ENCODE measurements at places on chromosomes 12 and 14.

GRCh38 chr14:68269136-68269927 lies 449.8 kb downstream of the RAD51B start:
- H3K4me3 ChIP-seq = no peak overlapping the region
- no peaks in the 10 kb centered on the region for H3K27me3 ChIP-seq
- no peak for DNase-seq
- H3K36me3 ChIP-seq = no peaks in the 10 kb centered on the region
- no peaks in the 10 kb centered on the region for H3K4me1 ChIP-seq

GRCh38 chr14:19878029-19878642 lies 3.2 kb downstream of the OR4K2 start:
- H3K27ac ChIP-seq = no peak overlapping the region
- no peaks in the 10 kb centered on the region for H3K36me3 ChIP-seq
- H3K4me1 ChIP-seq = no peaks in the 10 kb centered on the region
- no peak overlapping the region for H3K4me3 ChIP-seq
- H3K27me3 ChIP-seq = no peaks in the 10 kb centered on the region
- DNase-seq = no peak

DNA sequence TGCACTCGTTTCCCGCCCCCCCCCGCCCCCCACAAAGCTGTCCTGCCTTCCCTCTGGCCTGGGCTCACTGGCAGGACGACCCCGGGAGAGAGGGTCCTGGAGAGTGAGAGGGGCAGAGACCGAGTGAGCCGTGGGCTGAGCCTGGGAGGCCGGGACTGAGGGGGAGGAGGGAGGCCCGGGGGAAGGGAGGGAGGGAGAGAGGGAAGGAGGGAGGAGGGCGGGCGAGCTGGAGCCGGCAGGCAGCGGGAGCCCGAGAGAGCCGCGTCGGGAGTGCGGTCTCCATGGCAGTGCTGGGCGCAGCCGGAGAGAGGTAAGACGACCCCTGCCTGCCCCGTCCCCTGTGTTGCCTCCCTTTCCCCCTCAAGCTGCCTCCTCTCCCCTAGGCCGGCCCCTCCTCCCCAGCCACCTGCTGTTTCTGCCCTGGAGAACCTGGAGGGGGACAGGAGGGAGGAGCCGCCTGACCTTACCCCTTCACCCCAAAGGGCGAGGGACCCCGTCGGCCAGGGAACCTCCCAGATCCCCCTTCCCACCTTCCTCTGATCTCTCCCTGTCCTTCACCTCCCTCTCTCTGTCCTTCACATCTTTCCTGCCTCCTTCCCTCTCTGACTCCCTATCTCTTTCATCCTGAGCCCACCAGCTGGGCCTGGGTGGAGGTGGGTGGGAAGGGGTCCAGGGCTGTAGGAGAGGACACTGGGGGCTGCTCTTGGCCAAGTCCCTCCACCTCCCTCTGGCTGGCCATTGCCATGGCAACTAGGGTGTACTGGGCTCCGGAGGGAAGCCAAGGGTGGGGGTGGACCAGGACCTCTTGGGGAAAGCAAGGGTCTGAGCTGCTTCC lies at the start of gene GPR162:
TSS of gene GPR162 (plus strand) at position 231 of the 835 bp plus-strand sequence. CDS start 2,078 bp downstream, outside the sequence.
- no peak within 1 kb of the TSS for H3K27ac ChIP-seq
- peak within 1 kb of the TSS; percentile 23 for H3K4me3 ChIP-seq
- H3K4me1 ChIP-seq = 0 out of 2 replicates have a peak, but pooled peaks cover 6% of the 10 kb centered on the region
- H3K27me3 ChIP-seq = no peaks in the 10 kb centered on the region
- no peaks in the 10 kb centered on the region for H3K36me3 ChIP-seq

- no peaks in the 10 kb centered on the region for H3K27me3 ChIP-seq
- H3K4me3 ChIP-seq = peak overlapping the region; percentile 35
- no peak overlapping the region for H3K27ac ChIP-seq
Observed at GRCh38 chr14:104135904-104136471, 2.4 kb upstream of the KIF26A start.

DNA sequence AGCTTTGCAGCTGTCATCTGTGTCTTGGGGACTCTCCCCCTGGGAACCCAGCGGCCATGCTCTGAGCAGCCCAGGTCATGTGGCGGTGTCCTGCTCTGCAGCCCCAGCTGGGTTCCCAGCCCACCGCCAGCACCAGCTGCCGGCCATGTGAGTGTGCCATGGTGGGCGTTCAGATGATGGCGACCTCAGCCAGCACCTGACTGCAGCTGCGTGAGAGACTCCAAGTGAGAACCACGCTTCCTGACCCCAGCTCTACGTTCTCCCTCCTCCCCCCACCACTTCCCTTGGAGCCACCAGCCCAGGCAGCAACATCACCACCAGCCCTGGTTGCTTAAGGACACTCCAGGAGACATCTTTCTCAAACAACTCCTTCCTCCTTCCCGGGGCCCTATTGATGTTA lies 68.8 kb downstream of the SLC24A4 start:
- no peaks in the 10 kb centered on the region for H3K36me3 ChIP-seq
- H3K27me3 ChIP-seq = no peaks in the 10 kb centered on the region
- H3K4me3 ChIP-seq = no peak overlapping the region
- no peak overlapping the region for H3K27ac ChIP-seq

- DNase-seq = no peak
- H3K4me3 ChIP-seq = no peak overlapping the region
Observed at GRCh38 chr14:80390906-80391305, 179.6 kb upstream of the DIO2 start.

DNA sequence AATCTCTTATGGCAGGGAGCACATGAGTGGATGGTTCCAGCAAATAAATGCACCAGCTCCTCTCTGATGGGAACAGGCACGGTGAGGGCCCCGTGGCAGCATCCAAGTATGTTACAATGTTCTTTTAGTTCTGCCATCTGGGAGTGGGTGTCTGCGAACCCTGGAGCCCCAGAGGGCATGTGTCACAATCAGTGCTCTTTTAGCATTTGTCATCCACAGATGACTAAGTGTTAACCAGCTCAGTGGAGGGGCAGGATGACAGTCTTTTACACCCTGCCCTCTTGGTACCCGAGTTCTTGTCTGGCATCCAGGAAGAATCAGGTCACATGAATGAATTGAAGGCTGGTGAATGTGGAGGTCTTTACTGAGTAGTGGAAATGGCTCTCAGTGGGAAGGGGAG lies 560.4 kb upstream of the FLRT2 start:
- H3K4me3 ChIP-seq = no peak overlapping the region
- H3K36me3 ChIP-seq = no peaks in the 10 kb centered on the region

GRCh38 chr14:20498622-20499021 lies 6.7 kb upstream of the RNASE10 start:
- H3K27me3 ChIP-seq = no peaks in the 10 kb centered on the region
- H3K4me3 ChIP-seq = no peak overlapping the region
- no peak for DNase-seq
- H3K27ac ChIP-seq = no peak overlapping the region
- no peaks in the 10 kb centered on the region for H3K4me1 ChIP-seq

DNA sequence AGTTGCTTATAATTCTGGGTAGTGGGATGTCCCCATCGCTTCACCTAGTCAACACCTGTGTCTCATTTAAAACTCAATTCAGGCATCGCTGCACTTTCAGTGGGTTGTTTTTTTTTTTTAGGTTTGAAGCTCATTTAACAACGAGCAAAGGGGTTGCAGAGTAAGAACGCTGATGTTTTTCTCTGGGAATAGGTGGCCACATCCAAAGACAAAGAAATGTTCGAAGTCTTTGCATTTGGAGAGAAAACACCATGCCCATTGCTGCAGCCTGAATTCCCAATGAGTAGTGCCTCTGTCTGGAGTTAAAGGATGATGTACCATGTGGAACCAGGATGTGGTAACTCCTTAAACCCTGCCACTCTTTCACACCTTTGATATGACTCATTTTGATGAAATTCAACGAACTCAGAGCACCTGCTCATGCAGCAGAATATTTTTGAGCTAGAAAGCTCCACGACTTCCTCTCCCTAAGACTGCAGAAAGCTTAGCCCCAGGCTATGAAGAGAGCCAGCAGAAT lies 35.1 kb upstream of the BATF start:
- H3K36me3 ChIP-seq = no peaks in the 10 kb centered on the region
- no peak overlapping the region for H3K4me3 ChIP-seq
- H3K4me1 ChIP-seq = no peaks in the 10 kb centered on the region
- DNase-seq = no peak
- H3K27me3 ChIP-seq = no peaks in the 10 kb centered on the region

- no peaks in the 10 kb centered on the region for H3K36me3 ChIP-seq
- DNase-seq = peak; percentile 55
- no peak overlapping the region for H3K4me3 ChIP-seq
Observed at GRCh38 chr14:65824285-65824977, 411.9 kb downstream of the FUT8 start.

- H3K27ac ChIP-seq = no peak overlapping the region
- H3K27me3 ChIP-seq = no peaks in the 10 kb centered on the region
- H3K36me3 ChIP-seq = no peaks in the 10 kb centered on the region
Observed at GRCh38 chr12:114944736-114945135, 260.8 kb upstream of the TBX3 start.

- no peak overlapping the region for H3K27ac ChIP-seq
- H3K4me1 ChIP-seq = no peaks in the 10 kb centered on the region
- H3K27me3 ChIP-seq = no peaks in the 10 kb centered on the region
- no peak overlapping the region for H3K4me3 ChIP-seq
- no peak for DNase-seq
Observed at GRCh38 chr12:41224066-41224465, 35.9 kb downstream of the PDZRN4 start.

DNA sequence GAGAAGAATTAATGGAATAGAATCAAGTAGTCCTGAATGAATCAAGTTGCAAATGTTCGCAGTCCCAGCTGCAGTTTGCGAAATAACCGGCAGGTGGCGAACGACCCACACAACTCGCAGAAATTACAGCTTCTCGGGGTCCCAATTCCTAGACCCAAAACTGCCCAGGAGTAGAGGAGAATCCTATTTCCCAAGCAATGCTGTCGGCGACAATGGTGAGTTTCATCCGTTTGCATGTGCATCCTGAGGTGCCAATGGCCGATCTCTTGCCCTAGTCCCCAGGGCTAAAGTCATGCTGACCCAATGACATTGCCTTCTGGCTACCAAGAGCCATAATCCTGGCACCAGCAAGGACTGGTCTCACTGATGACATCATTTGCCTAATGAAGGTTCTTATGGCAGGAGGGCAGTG lies 8.5 kb upstream of the ASCL1 start:
- H3K4me1 ChIP-seq = no peaks in the 10 kb centered on the region
- H3K36me3 ChIP-seq = no peaks in the 10 kb centered on the region
- H3K27ac ChIP-seq = no peak overlapping the region
- H3K27me3 ChIP-seq = peaks cover 2% of the 10 kb centered on the region

DNA sequence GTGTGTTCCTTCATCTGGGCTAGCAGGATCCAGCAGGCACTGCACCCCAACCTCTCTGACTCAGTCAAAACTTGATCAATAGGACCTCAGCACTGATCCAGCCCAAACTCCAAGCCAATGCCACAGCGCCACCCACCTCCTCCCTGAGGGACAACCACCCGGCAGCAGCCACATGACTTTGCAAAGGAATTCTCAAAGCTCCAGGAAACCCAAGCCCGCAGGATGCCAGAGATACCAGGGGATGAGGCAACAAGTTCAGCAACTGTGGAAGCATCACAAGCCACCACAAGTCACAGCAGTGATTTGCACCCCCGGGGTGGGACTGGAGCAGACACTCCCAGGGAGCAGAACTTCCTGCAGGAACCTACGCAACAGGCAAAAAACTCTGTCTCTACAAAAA lies 37.3 kb downstream of the ACTN1 start:
- peaks cover 88% of the 10 kb centered on the region for H3K4me1 ChIP-seq
- H3K27me3 ChIP-seq = no peaks in the 10 kb centered on the region
- no peak for DNase-seq
- peak overlapping the region; percentile 75 for H3K27ac ChIP-seq
- no peaks in the 10 kb centered on the region for H3K36me3 ChIP-seq

GRCh38 chr14:55838529-55839052 lies 258.6 kb downstream of the KTN1 start:
- H3K36me3 ChIP-seq = no peaks in the 10 kb centered on the region
- no peak overlapping the region for H3K4me3 ChIP-seq
- no peak for DNase-seq
- H3K27ac ChIP-seq = no peak overlapping the region

- H3K4me3 ChIP-seq = no peak overlapping the region
- H3K27me3 ChIP-seq = no peaks in the 10 kb centered on the region
- H3K36me3 ChIP-seq = no peaks in the 10 kb centered on the region
Observed at GRCh38 chr12:54292931-54293241, 7.9 kb downstream of the NFE2 start.

DNA sequence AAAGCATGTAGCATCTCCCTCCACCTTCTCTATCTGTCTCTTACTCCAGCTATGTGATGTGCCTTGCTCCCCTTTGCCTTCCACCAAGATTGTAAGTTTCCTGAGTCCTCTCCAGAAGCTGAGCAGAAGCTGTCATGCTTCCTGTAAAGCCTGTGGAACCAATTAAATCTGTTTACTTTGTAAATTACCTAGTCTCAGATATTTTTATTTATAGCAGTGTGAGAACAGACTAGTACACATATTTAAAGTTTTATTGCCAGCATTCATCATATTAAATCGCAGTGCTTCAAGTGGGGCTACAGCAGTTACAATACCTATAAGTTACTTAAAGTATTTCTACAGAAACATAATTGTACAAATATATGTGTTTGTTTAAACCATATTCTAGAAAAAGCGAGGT lies 973.1 kb downstream of the SLC16A7 start:
- H3K27ac ChIP-seq = no peak overlapping the region
- no peak for DNase-seq
- no peaks in the 10 kb centered on the region for H3K27me3 ChIP-seq
- H3K4me1 ChIP-seq = no peaks in the 10 kb centered on the region
- H3K36me3 ChIP-seq = no peaks in the 10 kb centered on the region

- no peak for DNase-seq
- no peaks in the 10 kb centered on the region for H3K36me3 ChIP-seq
- no peak overlapping the region for H3K4me3 ChIP-seq
- H3K27ac ChIP-seq = no peak overlapping the region
Observed at GRCh38 chr14:94307410-94307992, 14.4 kb upstream of the SERPINA10 start.

GRCh38 chr12:123790905-123791467 lies 28.9 kb downstream of the DNAH10 start:
- no peaks in the 10 kb centered on the region for H3K36me3 ChIP-seq
- H3K27ac ChIP-seq = no peak overlapping the region
- no peaks in the 10 kb centered on the region for H3K27me3 ChIP-seq
- no peaks in the 10 kb centered on the region for H3K4me1 ChIP-seq
- no peak overlapping the region for H3K4me3 ChIP-seq
- DNase-seq = no peak

DNA sequence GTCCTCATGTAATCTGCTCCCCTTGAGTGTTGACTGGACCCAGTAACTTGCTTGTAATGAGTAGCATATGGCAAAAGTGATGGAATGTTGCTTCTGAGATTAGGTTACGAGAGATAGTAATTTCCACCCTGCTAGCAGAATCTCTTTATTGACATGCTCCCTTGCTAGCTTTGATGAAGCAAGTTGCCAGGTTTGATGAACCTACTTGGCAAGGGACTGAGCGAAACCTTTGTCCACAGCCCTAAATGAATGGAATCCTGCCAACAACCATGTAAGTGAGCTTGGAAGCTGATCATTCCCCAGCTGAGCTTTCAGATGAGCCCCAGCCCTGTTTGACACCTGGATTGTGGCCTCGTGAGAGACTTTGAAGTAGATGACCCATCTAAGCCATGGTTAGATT lies 120.8 kb upstream of the PLXNC1 start:
- no peaks in the 10 kb centered on the region for H3K4me1 ChIP-seq
- no peak for DNase-seq
- no peak overlapping the region for H3K4me3 ChIP-seq

DNA sequence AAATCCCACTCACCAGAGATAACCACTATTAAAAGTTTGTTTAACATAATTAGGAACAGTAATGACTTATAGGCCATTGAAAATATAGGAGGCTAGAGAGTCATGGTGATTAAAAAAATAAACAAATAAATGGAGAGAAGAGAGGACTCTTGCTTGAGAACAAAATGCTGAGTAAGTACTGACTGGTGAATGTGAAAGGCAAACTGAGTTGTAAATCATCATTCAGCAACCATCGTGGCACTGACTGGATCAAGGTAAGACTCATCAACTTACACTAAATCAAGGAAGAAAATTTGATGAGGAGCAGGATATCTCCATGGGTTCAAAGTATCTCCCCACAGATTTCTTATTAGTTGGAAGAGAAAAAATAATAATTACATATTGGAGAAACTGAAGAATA lies 14.1 kb upstream of the YBX3 start:
- H3K4me1 ChIP-seq = no peaks in the 10 kb centered on the region
- H3K4me3 ChIP-seq = no peak overlapping the region
- no peaks in the 10 kb centered on the region for H3K36me3 ChIP-seq
- DNase-seq = no peak
